ENCODE measurements at places on chromosomes 11 and 22.

DNA sequence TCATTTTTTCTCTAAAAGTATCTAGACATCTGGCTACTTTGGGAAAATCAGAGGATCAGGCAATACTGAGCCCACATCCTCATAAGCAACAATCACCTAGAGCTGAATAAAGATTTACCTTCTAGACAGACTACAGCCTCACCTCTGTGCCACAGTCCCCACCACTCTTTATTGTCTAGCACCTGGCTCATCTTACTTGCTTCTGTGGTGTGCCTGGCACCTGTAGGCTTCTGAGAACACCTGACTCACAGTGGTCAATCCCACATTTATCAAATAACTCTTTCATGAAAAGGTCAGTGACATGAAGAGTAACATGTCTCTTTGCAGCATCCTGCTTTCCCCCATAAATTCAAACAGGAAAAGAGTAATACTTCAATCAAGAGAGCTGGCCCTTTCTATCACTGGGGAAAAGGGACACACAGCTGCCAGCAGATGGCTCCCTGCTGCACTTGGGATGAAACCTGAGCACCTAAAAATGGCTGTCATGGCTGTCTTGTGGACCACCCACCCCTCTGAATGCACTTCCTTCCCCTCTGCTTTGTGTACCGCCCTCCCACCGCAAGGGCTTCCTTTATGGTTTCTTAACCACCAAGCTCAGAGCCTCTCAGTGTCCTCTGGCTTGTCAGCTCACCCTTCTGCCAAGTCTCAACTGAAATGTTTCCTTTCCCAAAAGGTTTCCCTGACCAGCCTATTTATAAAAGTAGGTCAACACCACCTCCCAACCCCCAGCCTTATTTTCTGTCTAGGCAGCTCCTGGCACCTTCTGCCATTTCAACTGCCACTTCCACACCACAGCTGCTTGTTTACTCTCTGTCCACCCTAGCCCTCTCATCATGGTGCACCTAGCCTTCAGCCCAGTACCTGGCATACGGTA, 9.3 kb downstream of the TFIP11 start:
- no peak for DNase-seq

- no peak for DNase-seq
These were observed 53.1 kb upstream of the HORMAD2 start for GRCh38 chr22:30027169-30027568.

DNA sequence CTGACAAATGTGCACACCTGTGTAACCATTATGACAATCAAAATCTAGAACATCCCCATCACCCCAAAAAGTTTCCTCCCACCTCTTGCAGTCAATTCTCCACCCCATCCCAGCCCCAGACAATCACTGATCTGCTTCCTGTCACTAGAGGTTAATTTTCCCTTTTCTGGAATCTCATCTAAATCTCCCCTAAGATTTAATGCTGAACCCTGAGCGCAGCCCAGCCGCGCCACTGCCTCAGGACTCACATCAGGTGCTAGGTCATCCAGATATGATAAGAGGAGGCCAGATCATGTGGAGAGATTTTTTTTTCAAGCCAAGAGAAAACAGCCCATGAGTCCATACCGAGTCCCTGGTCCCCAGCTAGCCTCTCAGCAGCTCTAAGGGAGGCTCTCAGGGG, 4.3 kb upstream of the TMPRSS13 start:
- DNase-seq, result no peak

GRCh38 chr11:75223954-75224643, 16.5 kb upstream of the TPBGL start:
- no peak for DNase-seq

DNA sequence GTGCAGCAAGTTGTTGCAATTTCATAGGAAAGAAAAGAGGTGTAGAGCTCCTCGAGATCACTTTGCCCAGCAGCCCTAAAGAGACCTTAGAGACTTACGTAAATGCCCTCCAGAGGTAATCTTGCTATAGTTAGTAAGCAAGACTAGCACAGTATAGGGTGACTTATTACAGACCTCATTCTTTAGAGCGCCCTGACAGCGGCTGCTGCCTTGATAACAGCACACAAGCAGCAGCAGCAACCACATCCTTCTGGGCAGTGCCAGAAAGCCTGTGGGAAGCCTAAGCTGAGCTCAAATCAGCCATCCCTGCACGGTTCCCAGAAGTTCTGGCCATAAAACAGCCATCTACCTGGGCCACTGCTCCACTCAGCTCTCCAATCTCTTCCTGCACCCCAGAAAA, 22.6 kb upstream of the OR56B1 start:
- no peak for DNase-seq

- no peak for DNase-seq
These were observed 11.3 kb upstream of the MS4A7 start for GRCh38 chr11:60367009-60367408.

GRCh38 chr22:35834061-35834460, 116.4 kb downstream of the APOL5 start:
- DNase-seq, result no peak

- DNase-seq, result no peak
These were observed 65.8 kb downstream of the MORC2 start for GRCh38 chr22:30902496-30903357.

DNA sequence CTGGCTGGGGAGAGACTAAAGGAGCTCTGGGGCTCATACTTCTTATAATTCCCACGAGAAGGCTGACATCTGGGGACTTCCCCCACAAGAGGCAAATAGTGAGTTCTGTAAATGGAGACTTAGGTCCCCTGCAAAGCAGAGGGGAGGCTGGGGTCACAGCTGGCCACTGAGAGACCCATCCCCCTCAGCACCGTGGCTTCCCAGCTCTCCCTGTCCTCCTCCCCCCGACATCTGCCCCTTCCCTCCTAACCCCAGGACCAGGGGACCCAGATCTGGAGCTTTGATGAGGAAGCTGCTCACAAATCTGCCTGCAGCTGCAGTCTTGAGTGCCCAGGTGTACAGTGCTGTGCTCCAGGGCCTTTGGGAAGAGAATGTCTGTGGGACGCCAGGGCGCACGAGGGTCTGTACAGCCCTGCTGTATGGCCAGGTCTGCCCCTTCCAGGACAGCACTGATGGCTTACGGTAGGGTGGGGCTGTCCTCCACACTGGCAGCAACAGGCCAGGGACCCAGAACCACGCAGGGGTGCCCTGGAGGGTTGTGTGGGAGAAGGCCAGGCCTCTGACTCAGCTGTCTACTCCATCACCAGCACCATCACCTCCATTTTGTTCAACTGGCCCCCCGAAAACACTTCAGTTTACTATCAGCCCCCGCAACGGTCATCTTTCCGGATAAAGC, 1.1 kb downstream of the RGL4 start:
- DNase-seq, result no peak

DNA sequence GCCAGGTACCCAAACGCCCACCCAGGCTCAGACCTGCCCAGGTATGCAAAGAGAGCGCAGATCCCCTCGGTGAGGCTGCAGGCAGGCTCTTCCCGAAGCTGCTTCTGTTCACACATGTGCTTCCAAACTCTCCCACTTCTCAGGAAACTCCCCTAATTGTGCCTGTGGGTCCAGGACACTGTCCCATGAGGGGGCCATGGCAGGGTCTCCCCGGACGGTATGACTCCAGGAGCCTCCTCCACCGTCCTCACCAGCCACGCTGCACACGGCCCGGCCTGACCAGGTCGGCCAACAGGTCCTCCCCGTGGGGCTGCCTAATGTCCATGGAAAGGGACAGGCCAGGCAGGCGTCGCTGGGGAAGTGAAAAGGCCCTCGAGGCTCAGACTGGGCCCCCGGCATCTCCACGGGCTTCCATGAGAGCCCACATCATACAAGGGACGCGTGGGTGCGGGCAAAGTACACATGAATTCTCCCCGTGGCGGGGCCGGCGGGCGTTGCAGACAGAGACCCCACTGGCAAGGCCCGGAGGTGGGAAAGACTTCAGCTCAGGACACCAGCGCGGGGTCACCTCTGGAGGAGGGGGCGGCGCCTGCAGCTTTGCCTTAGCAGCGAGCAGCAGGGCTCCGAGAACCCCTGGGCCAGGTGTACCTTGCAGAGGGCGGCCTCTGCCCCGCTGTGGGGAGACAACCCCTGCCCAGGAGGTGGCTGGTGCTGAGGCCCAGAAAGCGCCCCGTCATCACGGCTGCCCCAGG, 526.1 kb downstream of the BRD1 start:
- no peak for DNase-seq

GRCh38 chr11:88106666-88107065, 68.6 kb downstream of the RAB38 start:
- DNase-seq, result no peak

DNA sequence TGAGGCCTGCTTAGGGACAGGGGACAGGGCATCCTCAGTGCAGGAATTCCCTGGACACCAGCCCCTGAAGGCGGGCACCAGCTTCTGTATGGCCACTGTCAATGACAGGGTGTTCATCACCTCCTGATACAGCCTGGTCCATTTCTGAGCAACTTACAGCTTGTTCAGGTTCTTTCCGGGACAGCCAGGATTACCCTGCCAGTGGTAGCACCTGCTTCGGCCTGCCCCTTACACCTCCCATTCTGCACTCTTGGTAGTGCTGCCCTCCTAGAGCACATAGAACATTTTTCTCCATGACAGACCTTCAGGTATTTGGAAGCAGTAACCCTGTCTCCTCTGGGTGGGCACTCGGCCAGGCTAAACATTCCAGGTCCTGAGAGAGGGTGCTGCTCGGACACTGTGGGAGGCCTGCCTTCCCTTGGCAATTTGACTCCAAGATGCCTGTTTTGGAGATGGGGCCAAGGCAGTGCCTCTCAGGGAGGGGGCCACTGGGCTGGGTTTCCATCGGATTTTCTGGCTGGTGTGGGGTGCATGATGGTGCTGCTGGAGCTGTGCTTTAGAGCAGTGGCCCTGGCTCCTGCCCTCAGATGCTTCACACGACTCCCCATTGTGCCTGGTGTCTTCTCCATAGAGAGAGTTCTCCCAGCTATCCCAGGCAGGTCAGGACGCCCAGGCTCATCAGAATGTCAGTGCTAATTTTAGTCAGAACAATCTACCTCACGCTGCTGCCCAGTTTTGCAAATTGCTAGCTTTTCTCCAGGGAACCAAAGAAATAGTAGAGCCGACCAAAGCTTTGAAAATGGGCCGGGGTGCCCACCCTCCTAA, 1.2 kb downstream of the GAL3ST3 start:
- DNase-seq, result no peak

DNA sequence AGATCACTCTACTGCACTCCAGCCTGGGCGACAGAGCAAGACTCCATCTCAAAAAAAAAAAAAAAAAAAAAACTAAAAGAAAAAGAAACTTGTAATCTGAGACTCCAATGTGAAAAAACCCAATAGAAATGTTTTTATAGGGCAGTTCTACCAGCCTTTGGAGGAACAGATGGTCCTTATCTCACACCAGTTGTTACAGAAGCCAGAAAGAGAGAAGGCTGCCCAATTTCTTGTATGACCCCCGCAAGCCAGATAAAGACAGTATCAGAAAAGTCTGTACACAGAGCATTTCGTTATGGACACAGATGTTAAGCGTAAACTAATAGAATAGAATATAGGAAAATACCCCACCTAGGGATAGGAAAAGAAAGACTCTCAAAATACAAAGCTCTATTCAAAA, 11.3 kb upstream of the TSGA10IP start:
- DNase-seq, result no peak

DNA sequence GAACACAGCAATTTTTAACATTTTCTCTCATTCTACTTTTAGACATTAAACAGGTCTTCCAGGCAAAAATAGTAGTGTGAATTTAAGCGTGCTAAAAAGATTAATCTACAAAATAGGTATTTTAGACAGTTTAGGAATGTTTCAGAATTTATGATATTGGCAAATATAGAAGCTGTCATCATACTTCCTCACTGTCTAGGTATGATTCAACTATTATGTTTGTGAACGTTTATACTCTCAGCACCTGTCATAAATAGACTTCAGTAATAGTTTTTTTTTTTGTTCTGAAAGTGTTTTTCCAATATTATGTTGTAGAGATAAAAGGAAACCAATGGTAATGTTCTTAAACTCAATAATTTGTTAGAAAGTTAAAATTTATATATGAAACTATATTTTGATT, 103.0 kb downstream of the ARHGAP42 start:
- no peak for DNase-seq

GRCh38 chr11:30852091-30852490, 265.9 kb upstream of the MPPED2 start:
- no peak for DNase-seq

GRCh38 chr11:75475767-75476650, 43.0 kb upstream of the KLHL35 start:
- DNase-seq, result no peak

DNA sequence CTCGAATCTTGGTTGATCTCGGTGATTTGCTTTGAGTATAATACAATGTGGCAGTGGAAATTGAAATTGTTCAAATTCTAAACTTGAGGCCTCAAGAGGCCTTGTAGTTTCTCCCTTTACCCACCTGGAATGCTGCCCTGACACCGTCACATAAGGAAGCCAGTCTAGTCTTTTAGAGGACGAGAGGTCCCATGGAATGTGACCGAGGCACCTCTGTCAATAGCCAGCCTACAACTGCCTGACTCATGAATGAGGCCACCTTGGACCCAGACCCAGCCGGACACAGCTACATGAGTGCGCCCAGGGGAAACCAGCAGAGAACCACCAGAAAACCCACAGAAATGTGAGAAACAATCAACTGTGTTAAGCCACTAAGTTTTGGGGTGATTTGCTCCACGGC, 52.5 kb downstream of the RPL27A start:
- no peak for DNase-seq

DNA sequence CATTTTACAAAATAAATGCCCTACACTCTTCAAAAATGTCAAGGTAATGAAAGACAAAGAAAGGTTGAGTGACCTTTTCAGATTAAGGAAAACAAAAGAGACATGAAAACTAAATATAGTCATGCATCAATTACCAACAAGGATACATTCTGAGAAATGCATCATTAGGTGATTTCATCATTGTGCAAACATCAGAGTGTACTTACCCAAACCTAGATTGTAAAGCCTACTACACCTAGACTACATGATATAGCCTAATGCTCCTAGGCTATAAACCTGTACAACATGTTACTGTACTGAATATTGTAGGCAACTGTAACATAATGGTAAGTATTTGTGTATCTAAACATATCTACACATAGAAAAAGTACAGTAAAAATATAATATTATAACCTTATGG, 26.7 kb downstream of the INTS4 start:
- DNase-seq, result no peak
